ENCODE measurements at places on chromosomes 16 and 17.

- DNase-seq = no peak
Measured at GRCh38 chr16:46690281-46691178, 1.1 kb downstream of the ORC6 start.

GRCh38 chr16:27437946-27438345 lies 36.0 kb downstream of the IL21R start:
- DNase-seq = no peak

- DNase-seq = no peak
Measured at GRCh38 chr17:30161601-30162000, 45.0 kb downstream of the NSRP1 start.

GRCh38 chr16:68374961-68375660 lies 64.3 kb downstream of the PRMT7 start:
- no peak for DNase-seq

GRCh38 chr17:50830994-50831393 lies 4.4 kb upstream of the WFIKKN2 start:
- DNase-seq = no peak

DNA sequence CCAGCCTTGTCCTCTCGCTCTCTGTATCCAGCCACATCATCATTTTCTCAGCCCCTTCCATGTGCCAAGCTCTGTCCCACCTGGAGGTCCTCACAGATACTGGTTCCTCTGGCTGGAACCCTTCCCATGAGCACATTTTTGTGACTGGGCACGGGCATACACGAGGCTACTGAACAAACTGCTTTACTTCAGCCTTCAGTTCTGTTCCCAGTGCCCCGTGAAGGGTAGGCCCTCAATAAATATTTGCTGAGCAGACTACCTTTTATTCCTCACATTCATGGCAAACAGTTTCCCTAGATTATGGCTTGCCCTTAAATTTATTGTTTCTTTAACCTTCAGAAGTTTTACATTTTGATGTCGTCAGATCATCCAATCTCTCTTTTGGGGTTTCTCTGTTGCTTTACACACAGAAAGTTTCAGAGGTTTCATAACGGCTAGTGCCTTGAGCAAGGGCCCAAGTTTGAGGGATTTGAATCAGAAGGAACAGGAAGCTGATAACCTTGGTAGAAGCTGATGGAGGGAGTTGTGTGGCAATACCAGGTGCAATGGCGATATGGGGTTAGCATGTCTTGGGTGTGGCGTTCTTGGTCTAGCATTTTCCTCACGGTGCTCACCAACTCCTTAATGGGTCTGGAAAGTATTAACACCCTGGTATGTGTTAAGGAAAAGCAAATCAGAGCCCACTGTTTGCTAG lies 27.8 kb downstream of the TMEM92 start:
- no peak for DNase-seq

DNA sequence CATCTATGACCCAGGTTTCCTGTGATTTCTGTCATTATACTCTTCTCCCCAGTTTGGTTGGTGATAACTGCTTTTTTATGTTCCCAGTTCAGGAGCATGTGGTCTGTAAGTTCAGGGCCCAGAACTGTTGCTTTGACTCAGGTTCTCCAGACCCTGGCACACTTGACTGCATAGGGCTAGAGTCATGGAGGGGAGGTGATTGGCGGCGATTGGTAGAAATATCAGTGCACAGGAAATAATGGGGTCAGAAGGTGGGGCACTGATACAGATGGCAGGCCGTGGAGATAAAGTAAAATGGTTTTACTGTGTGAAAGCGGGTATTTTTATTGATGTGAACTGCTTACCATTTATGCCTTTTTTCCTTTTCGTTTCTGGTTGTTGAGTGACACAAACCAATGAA lies 28.7 kb downstream of the TAC4 start:
- no peak for DNase-seq

- DNase-seq = no peak
Measured at GRCh38 chr16:28982949-28983348, 1.9 kb upstream of the LAT start.

GRCh38 chr17:11948789-11949188 lies 48.5 kb downstream of the ZNF18 start:
- no peak for DNase-seq

DNA sequence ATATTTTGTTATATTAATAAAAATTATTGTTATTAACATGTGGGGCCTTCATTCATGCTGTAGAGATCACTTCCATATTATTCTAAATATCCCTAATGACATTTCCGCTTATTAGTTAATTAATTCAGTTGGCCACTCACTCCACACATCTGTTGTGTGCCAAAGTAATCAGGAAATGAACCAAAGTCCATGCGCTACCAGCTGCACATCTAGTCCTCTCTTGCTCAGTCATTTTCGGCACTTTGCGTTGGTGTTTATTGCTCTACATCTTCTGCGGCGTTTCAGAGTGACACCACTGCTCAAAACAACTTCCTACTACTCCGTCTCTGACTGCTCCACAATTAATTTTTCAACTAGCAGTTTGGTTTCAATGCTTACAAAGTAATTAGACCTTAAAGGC lies 101.4 kb upstream of the ZFHX3 start:
- DNase-seq = no peak

GRCh38 chr16:77332792-77333191 lies 102.0 kb downstream of the ADAMTS18 start:
- no peak for DNase-seq

DNA sequence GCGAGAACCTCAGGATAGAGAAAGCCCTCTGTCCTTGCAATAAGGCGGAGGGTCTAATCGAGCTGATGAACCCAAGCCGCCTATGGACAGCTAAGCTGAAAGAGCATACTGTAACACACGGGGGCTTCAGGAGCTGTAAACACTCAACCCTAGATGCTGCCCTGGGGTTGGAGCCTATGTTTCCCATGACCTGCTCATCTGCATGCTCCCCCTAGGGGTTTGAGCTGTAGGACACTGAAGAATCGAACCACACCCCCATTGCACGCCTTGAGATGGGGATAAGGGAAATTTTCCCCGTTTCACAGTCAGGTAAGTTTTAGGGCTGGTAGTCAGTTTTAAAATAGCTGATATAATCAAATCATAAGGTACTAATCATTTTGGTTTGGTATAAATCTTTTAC lies 675.6 kb upstream of the CDH8 start:
- no peak for DNase-seq

- no peak for DNase-seq
Measured at GRCh38 chr17:27390540-27390939, 65.7 kb upstream of the KSR1 start.

GRCh38 chr17:7561589-7562207 lies at the start of gene SENP3:
TSS of gene SENP3 (plus strand) at chr17:7561919. CDS start at chr17:7563077, 1,158 bp downstream.
- DNase-seq = peak; percentile 84

DNA sequence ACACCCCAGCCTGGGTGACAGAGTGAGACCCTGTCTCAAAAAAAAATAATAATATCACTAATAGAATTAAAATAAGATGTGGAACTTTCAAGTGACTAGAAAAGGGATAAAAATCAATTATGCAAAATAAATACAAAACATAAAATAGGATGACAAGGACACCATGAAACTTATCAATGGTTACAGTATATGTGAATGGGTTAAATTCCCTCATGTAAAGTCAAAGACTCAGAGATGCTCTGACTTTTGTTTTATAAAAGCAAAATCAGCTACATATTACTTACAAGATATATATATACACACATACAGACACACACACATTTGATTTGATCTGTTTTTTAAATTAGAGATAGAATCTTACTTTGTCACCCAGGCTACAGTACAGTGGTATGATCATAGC lies 33.5 kb upstream of the SCNN1B start:
- no peak for DNase-seq

- no peak for DNase-seq
Measured at GRCh38 chr17:45131616-45132319, 547 bp downstream of the PLCD3 start.

GRCh38 chr16:74951681-74952080 lies 33.2 kb downstream of the WDR59 start:
- no peak for DNase-seq

DNA sequence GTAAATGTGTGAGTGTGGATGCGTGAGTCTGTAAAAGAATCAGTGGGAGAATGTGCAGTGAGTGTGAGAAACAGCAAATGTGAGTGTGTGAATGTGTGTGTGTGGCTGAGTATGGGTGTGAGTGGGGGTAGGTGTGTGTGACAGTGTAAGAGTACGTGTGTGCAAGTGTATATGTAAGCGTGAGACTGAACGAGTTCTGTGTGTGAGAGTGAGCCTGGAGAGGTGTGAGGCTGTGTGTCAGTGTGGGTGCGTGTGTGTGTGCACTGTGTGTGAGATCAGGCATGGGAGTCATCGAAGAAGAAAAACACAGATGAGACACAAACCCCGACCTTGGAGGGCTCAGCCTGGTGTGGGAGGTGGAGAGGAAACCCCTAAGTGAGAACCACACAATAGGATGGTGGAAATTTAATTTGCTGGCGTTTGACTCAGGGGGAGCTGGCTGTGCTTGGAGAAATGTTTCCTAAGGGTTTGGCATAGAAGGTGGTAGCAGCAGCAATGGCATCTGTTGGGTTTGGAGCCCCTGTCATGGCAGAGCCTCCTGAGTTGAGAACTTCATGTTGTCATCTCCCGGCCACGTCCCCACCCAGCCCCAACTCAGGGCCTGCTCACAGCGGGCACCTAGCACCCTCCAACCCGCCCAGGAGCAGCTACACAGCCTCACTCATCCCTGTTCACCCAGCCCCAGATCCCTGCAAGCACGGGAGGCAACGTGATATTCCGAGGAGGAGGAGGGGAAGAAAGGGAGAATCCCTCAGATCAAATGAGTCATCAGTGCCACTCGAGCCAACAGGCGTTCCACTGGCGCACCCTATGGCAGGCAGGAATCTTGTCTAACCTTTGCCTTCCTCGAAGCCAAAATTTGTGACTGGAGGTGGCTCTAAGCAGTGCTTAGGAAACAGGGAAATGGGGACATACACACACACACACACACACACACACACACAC lies 14.3 kb upstream of the NUBP1 start:
- DNase-seq = no peak

DNA sequence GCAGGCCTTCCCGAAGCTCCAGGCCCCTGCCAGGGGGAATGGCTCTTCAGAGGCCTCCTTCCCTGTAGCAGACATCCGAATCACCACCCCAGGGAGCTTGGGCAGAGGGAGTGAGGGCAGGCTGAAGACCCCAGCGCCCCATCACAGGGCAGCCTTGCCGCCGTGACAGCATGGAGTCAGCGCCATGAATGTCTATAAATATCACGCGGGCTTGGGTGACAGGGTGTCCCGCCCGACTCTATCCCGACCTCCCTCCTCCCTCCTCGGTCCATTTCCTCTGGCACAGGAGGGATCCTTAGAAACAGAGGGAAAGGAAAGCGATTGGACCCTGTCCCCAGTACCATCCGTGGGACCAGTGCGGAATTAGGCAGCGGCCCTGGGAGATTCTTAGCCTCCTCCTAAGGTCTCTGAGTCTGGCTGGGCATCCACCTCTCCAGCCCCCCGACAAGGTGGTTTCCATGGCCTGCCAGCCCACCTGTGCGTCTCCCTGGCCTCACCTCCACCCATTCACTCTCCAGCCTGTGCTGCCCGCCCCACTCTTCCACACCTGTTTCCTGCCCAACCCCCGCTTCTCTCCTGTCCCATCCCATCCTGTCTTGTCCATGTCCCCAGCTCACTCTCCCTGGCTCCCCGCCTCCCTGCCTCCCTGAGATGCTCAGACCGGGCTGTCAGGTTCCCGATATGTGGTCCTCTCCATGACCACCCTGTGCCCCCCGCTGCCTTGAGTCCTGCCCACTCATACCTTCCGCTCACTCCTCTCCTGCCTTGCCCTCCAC lies 5.1 kb downstream of the ATP2A1 start:
- no peak for DNase-seq

- no peak for DNase-seq
Measured at GRCh38 chr17:55524440-55525220, 13.4 kb upstream of the SMIM36 start.

- peak; percentile 68 for DNase-seq
Measured at GRCh38 chr16:2500918-2501750, 12.6 kb upstream of the ATP6V0C start.

DNA sequence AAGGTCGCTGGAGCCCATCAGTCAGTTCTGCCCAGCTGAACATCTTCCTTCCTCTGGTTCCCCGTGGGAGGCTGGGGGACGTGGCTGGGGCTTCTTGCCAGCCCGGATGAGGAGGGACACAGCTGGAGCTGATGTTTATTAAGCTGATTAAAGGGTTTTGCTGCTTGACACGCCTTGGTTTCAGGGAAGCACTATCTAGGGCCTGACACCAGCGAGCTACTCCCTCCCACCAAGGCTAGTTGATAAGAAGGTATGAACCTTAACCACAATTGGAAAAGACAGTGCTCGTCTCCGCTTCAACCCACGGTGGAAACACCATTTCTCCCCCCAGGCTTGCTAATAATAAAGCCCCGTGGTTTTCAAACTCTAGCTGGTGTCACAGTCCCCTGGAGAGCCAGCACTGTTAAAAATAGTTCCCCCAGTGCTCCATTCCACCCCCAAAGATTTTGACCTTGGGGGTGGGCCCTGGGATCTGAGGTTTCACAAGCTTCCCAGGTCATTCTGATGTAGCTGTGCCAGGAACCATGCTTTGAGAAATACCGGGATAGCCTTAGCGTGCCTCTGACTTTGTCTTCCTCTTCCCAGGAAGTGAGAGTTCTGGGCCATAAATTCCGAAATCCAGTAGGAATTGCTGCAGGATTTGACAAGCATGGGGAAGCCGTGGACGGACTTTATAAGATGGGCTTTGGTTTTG lies 5.5 kb downstream of the DHODH start:
- no peak for DNase-seq

DNA sequence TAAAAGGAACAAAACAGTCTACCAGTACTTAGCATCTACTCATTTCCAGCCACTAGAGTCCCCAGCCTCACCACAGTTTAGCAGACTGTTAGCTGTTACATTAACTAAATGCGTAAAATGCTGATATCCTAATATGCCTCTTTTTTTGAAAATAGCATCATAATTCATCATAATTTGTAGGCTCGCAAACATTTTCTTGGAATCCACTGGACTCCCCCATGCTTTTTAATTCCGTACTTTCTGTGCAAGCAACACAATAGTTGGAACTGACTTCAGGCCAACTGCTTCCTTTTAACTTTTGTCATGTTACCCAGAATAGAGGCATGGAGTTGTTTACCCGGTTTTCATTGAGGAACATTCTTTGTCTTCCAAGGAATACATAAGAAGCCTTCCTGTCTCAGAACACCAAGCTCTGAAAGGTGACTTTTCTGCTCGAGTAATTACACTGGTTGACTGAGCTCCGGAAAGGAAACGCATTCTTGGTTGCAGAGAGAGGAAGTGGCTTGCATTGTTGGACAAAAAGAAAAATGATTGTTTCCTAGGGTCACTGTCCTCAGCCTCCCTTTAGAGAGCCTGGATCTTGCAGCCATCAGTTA lies 30.9 kb upstream of the SEC14L1 start:
- no peak for DNase-seq

Measured in activated CD4-positive, alpha-beta T cell treated with anti-CD3 and anti-CD28 coated beads, Interleukin-2, amount 50 U/mL, for 24 hours (primary cell).